Mesenchymal stem cell (in vitro differentiated cells and primary cell): ENCODE measurements at places on chromosomes 16 and 17.

GRCh38 chr17:72030067-72030899 is 90.5 kb upstream of the SOX9 start:
- peaks cover 4% of the 10 kb centered on the region for H3K27me3 ChIP-seq
- peak overlapping the region; percentile 6 for H3K27ac ChIP-seq
- DNase-seq = peak; percentile 77
- H3K4me1 ChIP-seq = no peaks in the 10 kb centered on the region
- peak overlapping the region; percentile 82 for H3K4me3 ChIP-seq

GRCh38 chr17:60577147-60577915 is 22.7 kb upstream of the PPM1D start:
- peak overlapping the region; percentile 95 for H3K27ac ChIP-seq
- no peaks in the 10 kb centered on the region for H3K36me3 ChIP-seq
- peaks cover 6% of the 10 kb centered on the region for H3K4me1 ChIP-seq
- H3K4me3 ChIP-seq = no peak overlapping the region
- DNase-seq = peak; percentile 84

GRCh38 chr16:85464383-85465305 is 148.5 kb upstream of the GSE1 start:
- H3K27me3 ChIP-seq = no peaks in the 10 kb centered on the region
- H3K4me3 ChIP-seq = no peak overlapping the region
- no peaks in the 10 kb centered on the region for H3K36me3 ChIP-seq
- no peak for DNase-seq
- H3K4me1 ChIP-seq = peaks cover 53% of the 10 kb centered on the region
- H3K27ac ChIP-seq = no peak overlapping the region

DNA sequence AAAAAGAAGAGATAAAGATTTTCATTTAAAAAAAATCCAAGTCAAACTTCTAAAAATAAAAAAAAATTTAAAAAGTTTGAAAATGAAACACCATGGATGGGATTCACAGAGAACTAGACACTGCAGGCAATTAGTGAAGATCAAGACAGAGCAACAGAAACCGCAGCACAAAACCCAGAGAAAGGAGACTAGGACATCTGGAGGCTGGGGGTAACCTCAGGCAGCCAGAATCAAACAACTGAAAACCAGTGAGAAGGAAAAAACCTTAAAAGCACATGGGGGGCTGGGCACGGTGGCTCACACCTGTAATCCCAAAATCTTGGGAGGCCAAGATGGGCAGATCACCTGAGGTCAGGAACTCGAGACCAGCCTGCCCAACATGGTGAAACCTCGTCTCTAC is 30.6 kb downstream of the LITAFD start:
- H3K4me3 ChIP-seq = no peak overlapping the region
- no peak overlapping the region for H3K27ac ChIP-seq
- H3K36me3 ChIP-seq = peaks cover 96% of the 10 kb centered on the region
- no peaks in the 10 kb centered on the region for H3K27me3 ChIP-seq
- no peak for DNase-seq
